ENCODE measurements at places on chromosomes 5 and 9. TPM values are rescaled to one million over a fixed set of nuclear protein-coding genes. Genes with fewer than 3 reads are reported as not detected.

GRCh38 chr5:57956636-57957035, 474.0 kb upstream of the ACTBL2 start:
- no peak overlapping the region for H3K4me3 ChIP-seq
- no peaks in the 10 kb centered on the region for H3K36me3 ChIP-seq

- H3K4me3 ChIP-seq = no peak overlapping the region
- H3K36me3 ChIP-seq = no peaks in the 10 kb centered on the region
- H3K27me3 ChIP-seq = peaks cover 3% of the 10 kb centered on the region
- DNase-seq = no peak
- H3K27ac ChIP-seq = no peak overlapping the region
Observed at GRCh38 chr5:109612278-109612905, 77.3 kb upstream of the MAN2A1 start.

- no peaks in the 10 kb centered on the region for H3K4me1 ChIP-seq
- no peak for DNase-seq
- H3K27me3 ChIP-seq = no peaks in the 10 kb centered on the region
- H3K4me3 ChIP-seq = no peak overlapping the region
- no peaks in the 10 kb centered on the region for H3K36me3 ChIP-seq
Observed at GRCh38 chr9:87035879-87036278, 88.6 kb upstream of the GAS1 start.

GRCh38 chr5:176712546-176713304, 65.4 kb downstream of the TSPAN17 start:
- no peak overlapping the region for H3K4me3 ChIP-seq
- DNase-seq = no peak
- no peak overlapping the region for H3K27ac ChIP-seq
- peaks cover 50% of the 10 kb centered on the region for H3K27me3 ChIP-seq

DNA sequence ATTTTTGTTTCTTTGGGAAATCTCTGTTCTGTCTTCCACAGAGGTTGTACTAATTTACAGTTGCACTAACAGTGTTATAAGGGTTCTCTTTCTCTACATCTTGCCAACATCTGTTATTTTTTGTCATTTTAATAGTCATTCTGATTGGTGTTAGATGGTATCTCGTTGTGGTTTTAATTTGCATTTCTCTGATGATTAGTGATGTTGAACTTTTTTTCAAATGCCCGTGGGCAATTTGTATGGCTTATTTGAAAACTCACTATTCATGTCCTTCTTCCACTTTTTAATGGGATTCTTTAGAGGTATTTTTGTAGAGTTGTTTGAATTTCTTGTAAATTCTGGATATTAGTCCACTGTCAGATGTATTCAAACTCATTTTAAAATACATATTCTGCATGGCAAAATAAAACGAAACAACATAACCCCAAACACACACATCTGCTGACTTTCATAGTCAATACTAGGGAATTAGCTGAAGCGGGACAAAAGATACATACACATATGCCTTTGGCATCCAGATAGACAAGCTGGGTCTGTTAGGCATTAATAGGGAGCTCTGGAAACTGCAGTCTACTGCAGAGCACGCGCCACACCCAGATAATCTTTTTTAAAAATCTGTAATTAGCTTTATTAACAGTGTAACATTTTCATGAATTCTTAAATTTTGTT, 5.8 kb upstream of the SPATA31C2 start:
- H3K4me1 ChIP-seq = no peaks in the 10 kb centered on the region
- H3K27me3 ChIP-seq = peaks cover 49% of the 10 kb centered on the region
- H3K27ac ChIP-seq = no peak overlapping the region
- H3K36me3 ChIP-seq = no peaks in the 10 kb centered on the region
- no peak overlapping the region for H3K4me3 ChIP-seq

DNA sequence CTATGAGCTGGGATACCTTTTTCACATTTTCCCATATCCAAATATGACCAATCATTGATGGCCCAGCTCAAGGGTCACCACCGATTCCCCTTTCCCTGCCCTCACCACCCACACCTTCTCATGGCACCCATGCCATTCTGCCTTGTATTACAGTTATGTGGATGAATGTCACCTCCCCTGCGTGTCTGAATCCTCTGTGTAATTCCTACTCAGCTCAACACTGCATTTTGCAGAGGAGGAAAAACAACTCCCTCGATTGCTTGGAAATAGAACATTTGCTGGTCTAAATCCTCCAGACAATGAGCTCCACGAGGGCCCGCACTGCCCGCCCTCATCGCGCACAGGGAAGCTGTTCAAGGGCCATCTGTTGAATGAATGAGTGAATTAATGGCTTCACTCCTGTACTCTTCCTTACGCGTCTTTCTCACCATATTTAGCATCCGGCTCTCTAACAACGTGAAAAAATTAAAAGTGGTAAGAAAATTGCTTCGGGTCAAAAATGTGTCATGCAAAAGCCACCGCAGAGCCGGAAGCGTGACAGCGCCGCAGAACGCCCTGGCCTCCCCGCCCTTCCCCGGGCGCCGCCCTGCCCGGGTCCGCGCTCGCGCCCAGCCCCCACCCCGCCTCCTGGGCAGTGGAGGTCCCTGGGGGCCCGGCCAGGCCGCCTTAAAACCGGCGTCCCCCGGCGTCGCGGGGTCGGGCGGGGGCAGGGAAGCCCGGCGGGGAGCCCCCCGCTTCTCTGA, 704 bp downstream of the SUSD1 start:
- peak overlapping the region; percentile 86 for H3K4me3 ChIP-seq
- peaks cover 7% of the 10 kb centered on the region for H3K27me3 ChIP-seq
- peaks cover 31% of the 10 kb centered on the region for H3K36me3 ChIP-seq
- peak overlapping the region; percentile 98 for H3K27ac ChIP-seq
- peak; percentile 89 for DNase-seq

GRCh38 chr5:1885868-1886845, 3.4 kb upstream of the IRX4 start:
- no peak overlapping the region for H3K4me3 ChIP-seq
- H3K27ac ChIP-seq = no peak overlapping the region
- peaks cover 3% of the 10 kb centered on the region for H3K4me1 ChIP-seq
- peaks cover 3% of the 10 kb centered on the region for H3K36me3 ChIP-seq

- H3K27ac ChIP-seq = no peak overlapping the region
- H3K4me3 ChIP-seq = no peak overlapping the region
- no peak for DNase-seq
- no peaks in the 10 kb centered on the region for H3K4me1 ChIP-seq
- no peaks in the 10 kb centered on the region for H3K36me3 ChIP-seq
- no peaks in the 10 kb centered on the region for H3K27me3 ChIP-seq
Observed at GRCh38 chr9:13606586-13606985, 327.1 kb upstream of the MPDZ start.

CDH12 gene
- total RNA-seq = not detected

SLC6A3 gene
- not detected for total RNA-seq

LCN6 gene
- not detected for total RNA-seq

GDA gene
- total RNA-seq = not detected
